ENCODE measurements at places on chromosomes 13 and 19.

DNA sequence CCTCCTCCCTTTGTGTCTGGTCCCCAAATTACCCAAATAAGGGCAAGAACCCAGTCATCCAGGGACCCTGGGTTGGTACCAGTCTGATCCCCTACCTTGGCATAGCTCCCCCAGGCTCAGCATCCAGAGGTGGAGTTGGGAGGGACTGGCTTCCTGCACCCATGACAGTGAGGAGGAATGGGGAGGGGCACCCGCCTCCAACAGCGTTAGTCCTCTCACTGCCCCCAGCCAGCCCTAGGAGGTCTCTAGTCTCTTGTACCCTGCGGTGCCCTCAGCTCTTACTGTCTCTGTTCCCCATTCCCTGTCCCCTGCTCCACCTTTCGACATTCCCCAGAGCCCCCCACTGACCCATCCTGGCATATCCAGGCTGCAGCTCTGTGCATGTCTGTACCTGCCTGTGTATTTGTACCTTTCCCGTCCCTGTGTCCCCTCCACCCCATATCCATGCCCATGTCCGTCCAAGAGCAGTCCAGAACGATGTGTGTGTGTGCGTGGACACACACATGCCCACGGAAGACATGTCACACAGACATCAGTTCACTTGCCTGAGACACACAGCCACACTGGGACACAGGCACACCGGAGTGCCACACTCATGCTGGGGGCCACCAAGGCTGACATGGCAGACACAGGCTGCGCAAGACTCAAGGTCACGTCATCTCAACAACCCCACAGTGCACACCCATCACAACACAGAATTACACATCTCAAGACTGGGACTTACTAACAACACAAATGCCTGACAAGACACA lies 17.8 kb downstream of the ERFL start:
- no peak for DNase-seq

- DNase-seq = no peak
Observed at GRCh38 chr13:113488283-113488682, 2.2 kb downstream of the DCUN1D2 start.

DNA sequence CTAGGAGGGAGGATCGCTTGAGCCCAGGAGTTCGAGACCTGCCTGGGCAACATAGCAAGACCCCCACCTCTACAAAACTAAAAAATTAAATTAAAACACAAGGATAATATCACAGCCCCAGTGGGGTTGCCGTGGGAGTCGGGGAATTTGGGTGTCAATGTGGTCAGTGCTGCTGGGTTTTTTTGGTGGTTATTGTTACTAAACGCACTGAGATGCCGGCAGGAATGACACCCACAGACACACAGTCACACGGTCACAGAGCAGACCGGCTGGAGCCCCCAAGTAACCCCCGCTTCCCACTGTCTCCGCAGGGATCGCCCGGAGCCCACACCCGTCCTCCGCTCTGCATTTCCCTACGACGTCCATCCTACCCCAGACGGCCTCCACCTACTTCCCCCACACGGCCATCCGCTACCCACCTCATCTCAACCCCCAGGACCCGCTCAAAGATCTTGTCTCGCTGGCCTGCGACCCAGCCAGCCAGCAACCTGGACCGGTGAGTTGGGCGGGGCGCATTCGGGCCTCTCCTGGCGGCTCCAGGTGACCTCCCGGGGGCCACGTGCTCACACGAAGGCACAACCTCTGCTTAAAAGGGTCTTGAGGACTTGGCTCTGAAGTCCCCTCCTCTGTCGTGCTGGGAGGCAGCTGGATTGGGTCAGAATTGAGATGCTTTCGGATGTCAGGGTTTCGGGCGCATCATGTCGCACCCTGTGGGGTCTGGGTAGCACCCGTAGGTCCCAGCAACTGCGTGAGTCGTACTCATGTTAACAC lies 28.0 kb downstream of the SMIM24 start:
- no peak for DNase-seq

- DNase-seq = no peak
Observed at GRCh38 chr13:103542648-103543047, 476.4 kb upstream of the SLC10A2 start.

- DNase-seq = no peak
Observed at GRCh38 chr13:97077341-97077740, 83.1 kb upstream of the OXGR1 start.

GRCh38 chr13:108855737-108856387 lies 226.5 kb downstream of the MYO16 start:
- DNase-seq = no peak

GRCh38 chr19:31292639-31293185 lies 56.5 kb downstream of the TSHZ3 start:
- DNase-seq = no peak

- DNase-seq = no peak
Observed at GRCh38 chr13:23866420-23867026, 22.7 kb downstream of the MIPEP start.

Data from DMS53 (cell line).